ENCODE measurements at places on chromosomes 6 and 20. TPM values are rescaled to one million over a fixed set of nuclear protein-coding genes. Genes with fewer than 3 reads are reported as not detected.

- no peak for DNase-seq
Observed at GRCh38 chr6:126380072-126380583, 40.2 kb downstream of the CENPW start.

DNA sequence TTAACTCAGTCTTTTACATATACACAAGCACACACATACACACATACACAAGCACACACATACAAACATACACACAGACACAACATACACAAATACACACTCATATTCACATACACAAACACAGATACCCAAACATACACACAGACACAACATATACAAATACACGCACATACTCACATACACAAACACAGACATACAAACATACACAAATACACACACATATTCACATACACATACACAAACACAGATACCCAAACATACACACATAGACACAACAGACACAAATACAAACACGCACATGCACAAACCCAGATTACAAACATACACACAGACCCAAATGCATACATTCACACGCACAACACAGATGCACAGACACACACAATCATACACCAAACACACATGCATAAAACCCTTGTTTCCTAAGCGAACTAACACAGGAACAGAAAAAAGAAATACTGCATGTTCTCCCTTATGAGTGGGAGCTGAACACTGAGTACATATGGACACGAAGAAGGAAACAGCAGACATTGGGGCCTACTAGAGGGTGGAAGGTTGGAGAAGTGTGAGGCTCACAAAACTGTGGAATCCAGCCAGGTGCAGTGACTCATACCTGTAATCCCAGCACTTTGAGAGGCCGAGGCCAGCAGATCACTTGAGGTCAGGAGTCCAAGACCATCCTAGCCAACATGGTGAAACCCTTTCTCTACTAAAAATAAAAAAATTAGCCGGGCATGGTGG is 34.2 kb downstream of the PIM1 start:
- DNase-seq, result no peak

WFDC12 gene
- total RNA-seq, result not detected

- no peak for DNase-seq
Observed at GRCh38 chr20:31868853-31869672, 1.3 kb downstream of the DUSP15 start.

RAB44 gene
- total RNA-seq, result not detected

PTCHD4 gene
- not detected for total RNA-seq

DNA sequence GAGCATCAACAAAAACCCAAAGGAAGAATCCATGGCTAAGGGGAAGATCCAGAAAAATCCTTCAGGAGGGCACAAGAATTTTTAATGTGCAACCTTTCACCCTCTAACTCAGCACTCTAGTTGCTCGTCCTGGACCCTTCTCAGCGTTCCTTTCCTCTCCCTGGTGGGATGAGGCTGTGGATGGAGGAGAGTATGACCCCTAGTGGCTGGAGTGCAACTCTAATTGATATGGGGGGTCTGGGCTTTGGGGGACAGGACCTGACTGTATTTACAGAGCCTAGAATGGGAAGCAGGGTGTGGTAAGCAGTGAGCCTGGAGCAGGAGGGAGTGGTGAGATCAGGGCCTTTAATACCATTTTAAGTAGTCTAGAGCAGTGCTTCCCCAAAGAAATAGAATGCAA is 83.9 kb upstream of the CEP85L start:
- no peak for DNase-seq

- DNase-seq, result no peak
Observed at GRCh38 chr6:105401247-105402089, 1.4 kb downstream of the PREP start.

- no peak for DNase-seq
Observed at GRCh38 chr6:166589786-166590574, 3.5 kb upstream of the RAMACL start.

DNA sequence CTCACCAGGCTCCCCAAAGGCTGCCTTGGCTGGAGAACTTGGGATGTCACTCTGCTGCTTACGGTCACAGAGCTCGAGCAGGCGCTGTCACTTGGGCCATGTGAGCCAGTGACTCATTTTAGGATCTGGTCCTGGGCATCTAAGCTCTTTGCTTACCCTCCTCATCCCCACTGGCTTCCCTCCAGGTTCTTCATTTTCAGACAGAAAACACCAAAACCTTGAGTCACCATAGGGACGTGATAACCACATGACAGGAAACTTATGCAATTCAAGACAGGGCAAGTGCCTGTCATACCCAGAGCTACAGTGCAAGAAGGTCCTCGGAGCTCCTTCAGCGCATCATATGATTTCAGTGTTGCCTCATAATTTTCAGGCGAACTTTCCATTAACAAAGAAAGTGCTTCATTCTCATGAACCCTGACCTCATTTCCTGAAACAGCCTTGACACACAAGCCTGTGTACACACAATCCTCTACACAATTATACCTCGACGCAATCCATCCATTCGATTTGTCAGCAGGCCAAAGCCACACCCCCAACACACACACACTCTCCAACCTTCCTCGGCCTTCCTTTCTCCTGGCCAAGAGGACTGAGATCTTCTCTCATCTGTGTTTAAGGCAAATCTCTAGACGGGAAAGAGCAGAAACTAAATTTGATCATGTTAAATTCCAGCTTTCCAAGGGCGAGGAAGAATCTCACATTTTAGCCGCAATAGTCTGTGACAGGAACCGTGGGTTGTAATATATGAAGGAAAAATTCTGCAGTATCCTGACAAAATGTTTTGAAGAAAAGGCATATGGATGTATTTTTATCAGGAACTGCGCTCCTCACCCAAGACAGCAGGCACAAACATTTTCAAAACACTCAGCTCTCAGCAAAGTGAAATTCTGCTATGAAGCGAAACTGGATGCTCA is 25.3 kb downstream of the TBC1D7 start:
- no peak for DNase-seq

GRCh38 chr20:56572172-56572571 is 39.1 kb downstream of the FAM209B start:
- no peak for DNase-seq

Measured in activated naive CD8-positive, alpha-beta T cell treated with anti-CD3 and anti-CD28 coated beads, Interleukin-2, amount 10 ng/mL, durations not matched to agents 7 days and 5 days (primary cell).